ENCODE measurements at places on chromosomes 5 and 9.
A peak's percentile ranks its signal among the peaks of the same experiment; 100 is the strongest.

- DNase-seq, result no peak
These were observed 72.5 kb upstream of the SLC1A1 start for GRCh38 chr9:4417578-4418325.

DNA sequence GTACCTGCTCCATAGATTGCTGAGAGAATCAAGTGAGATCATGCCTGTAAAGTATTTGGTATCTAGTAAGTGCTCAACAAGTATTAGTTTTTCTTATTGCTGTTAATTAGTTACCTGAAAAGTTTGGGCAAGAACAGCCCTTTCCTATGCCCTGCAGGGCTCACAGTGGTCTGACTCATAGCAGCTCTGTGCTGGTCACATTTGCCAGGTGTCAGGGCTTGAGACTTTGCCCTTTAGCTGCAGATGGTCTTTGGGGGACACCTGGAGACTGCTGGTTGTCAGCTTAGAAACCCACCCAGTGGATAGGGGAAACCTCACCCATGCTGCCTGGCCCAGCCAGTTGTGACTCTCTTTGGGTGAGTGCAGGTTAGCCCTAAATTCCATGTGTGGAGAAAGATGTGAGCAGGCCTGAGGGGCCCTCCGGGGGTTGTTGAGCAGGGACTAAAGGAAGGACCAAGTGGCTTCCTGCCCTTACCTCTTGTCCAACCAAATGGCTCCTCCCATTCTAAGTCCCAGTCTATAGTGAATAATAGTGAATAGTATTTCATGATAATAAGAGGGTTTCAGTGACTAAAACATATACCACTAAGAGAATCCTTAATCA lies 9.0 kb downstream of the COL27A1 start:
- DNase-seq, result no peak

- no peak for DNase-seq
These were observed 70.7 kb downstream of the RFX3 start for GRCh38 chr9:3455094-3455493.

- no peak for DNase-seq
These were observed 20.7 kb upstream of the MOCS2 start for GRCh38 chr5:53130266-53130665.

DNA sequence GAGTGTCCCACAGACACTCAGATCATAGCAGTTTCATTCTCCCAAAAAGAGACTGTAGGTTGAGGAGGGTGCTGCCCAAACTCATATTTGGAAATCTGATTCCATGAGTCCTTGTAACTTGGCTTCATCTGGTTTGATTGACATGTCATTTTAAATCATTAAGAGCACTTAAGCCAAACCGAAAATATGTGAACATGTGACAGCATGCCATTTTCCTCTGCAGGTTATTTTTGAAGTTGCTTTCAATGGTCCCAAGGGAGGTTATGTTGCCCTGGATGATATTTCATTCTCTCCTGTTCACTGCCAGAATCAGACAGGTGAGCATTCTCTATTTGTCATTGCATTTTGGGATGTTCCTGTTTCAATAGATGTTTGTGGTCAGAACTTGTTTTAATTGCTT lies 87.6 kb downstream of the MAMDC2 start:
- DNase-seq, result peak; percentile 93

GRCh38 chr5:140340605-140341121 lies 5.7 kb downstream of the HBEGF start:
- no peak for DNase-seq

DNA sequence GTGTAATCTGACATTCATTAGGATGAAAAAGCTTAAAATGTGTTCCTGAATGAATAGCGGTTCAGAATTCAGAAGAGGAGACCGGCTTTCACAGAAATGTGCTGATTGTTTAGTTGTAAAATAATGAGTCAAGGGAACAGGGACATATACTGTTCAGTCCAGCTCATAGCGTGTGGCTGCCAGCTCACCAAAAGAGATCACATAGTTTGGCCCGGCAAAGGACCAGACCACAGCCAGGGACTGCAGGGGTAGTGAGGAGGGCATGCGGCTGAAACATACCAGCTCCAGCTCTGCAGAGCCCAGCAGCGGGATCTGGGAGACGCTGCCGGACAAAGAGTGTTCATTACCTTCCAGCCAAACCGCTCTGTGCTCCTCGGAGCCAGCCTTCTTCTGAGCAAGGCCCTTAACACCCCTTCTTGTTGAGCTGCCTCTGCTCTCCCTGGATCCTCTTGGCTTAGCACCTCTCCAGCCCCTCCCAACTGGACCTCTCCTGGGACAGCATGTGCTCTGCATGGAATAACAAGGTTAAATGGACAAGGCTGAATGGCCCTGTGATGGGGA lies 116.8 kb upstream of the CNTLN start:
- no peak for DNase-seq

DNA sequence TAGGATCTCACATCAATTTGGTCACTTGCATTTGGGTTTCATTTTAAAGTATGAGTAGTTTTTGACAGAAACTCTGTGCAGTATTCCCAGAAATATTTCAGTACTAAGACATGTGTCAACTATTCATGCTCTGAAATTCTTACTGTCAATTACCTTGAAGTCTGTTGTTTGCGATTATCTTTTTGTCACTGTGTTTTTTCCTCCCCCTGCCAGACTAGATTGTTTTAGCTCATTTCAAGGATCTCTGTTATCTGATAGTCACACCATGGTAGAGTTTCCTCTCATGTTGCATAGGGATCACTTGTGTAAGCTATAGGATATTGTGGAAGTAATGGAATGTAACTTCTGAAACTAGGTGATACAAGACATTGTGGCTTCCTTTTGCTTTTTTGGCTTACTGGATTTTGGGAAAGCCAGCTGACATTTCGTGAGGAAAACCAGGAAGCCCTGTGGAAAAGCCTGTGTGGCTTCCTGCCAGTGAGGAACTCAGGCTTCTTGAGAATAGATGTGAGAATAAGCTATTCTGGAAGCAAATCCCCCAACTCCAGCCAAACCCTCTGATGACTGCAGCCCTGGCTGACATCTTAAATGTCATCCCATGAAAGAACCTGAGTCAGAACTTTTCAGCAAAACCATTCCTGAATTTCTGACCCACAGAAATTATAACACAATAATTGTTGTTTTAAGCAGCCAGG lies 122.2 kb downstream of the FGF10 start:
- no peak for DNase-seq

- peak; percentile 24 for DNase-seq
These were observed 69.1 kb downstream of the ARRDC3 start for GRCh38 chr5:91313757-91314673.

- no peak for DNase-seq
These were observed 9.2 kb downstream of the ARPC5L start for GRCh38 chr9:124871156-124871561.

GRCh38 chr9:106038266-106039001 lies 344.1 kb downstream of the TMEM38B start:
- DNase-seq, result no peak

- no peak for DNase-seq
These were observed 19.3 kb downstream of the SRP19 start for GRCh38 chr5:112880219-112880964.

GRCh38 chr9:71243951-71244350 lies 122.5 kb upstream of the TRPM3 start:
- DNase-seq, result no peak

DNA sequence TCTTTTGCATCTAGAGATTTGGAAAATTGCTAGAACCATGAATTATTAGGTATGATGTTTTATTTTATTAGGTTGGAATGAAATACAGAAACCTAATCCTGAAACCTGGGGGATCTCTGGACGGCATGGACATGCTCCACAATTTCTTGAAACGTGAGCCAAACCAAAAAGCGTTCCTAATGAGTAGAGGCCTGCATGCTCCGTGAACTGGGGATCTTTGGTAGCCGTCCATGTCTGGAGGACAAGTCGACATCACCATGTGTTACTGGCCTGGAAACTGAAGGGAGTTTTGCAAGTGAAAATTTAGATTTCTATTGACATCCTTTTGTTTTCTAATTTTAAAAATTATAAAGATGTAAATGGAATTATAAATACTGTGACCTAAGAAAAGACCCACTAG lies 100.7 kb downstream of the NLN start:
- DNase-seq, result no peak

DNA sequence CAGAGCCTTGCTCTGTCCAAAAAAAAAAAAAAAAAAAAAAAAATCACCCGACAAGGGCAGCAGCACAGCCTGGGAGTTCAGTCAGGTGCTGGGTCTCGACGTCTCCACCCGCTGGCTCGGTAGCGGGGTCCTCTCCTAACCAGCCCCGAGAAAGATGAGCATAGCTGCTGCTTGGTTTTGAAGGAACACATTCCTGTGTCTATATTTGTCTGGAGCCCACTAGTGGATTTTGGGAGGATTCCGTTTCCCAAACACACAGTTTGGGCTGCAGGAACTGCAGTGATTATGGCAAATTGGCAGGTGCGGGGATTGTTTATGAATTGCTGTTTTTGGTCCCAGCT lies 1.2 kb downstream of the OTULINL start:
- DNase-seq, result no peak

DNA sequence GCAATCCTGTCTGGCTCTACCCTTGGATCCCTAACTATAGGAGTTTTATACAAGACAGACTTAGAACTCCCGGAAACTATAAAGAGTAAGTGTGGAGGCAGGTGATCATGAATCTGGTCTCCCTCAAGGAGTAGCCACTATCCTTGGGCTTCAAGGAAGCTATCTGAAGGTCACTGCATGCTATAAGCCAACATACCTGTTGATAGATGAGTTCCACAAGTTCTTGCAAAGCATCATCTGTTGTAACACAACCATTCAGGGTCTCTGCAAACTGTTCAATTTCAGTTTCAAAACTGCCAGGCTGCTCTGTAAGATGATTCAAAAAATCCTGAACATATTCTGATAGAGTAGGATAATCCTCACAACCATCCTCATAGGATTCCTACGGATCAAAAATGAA lies 9.3 kb downstream of the PAIP1 start:
- no peak for DNase-seq

DNA sequence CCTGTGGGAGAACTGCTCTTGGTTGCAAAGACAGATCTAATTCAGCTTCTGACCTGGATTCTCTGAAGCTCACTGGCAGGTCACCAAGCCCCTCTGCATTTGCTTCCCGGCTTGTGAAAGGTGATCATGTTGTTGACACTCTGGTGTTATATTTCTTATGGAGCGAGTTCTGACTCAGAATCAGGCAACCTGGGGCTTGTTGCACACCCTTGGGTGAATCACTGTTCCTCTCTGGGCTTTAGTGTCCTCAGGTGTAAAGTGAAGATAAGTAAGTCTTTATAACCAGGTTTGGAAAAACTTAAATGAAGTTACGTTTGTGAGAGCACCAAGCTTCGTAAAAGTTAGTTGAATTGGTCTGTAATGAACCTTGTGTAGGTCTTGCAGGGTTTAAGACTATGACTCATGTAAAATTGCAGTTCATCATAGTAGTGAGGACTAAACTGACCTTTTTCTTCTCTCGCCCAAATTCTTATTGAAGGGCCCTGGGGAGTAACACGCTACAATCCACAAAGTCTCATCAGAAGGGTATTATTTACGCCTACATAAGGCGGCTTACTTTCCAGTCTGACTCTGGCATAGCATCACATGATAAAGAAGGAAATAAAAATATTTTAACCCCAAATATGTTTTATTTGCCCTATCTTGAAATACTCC lies 218.6 kb downstream of the TMEM38B start:
- peak; percentile 45 for DNase-seq

DNA sequence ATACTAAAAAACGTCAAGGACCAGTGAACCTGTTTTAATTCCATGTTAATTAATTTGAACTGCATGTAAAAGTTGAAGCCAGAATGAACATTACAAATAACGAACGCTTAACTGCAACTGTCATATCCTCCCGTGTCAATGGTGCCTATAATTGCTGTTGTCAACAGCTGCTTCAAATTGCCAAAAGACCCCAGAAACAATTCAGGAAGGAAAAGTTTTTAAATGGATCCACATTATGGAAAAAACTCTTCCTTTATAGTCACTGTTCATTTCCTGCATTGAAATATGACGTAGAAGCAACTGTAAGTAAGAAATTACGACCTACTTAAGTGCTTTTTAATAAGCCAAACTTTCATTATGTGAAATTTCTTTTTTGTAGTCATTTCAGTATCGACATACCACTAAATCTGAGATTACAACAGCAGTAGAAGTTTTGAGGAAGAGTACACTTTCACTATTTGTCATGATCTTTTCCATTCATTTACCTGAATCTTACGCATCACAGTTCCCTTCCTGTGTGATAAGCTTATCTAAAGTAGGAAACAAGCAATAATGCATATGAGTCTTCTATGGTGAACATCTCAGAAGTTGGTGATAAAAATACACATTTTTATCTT lies 37.8 kb downstream of the MEF2C start:
- DNase-seq, result no peak

- DNase-seq, result no peak
These were observed 6.7 kb upstream of the OR1N2 start for GRCh38 chr9:122546196-122546595.

GRCh38 chr9:8652255-8652654 lies 852.7 kb upstream of the DMAC1 start:
- DNase-seq, result no peak

GRCh38 chr9:98097836-98098235 lies 21.2 kb downstream of the TRIM14 start:
- no peak for DNase-seq

- no peak for DNase-seq
These were observed 9.0 kb downstream of the OR1J1 start for GRCh38 chr9:122468735-122469134.

DNA sequence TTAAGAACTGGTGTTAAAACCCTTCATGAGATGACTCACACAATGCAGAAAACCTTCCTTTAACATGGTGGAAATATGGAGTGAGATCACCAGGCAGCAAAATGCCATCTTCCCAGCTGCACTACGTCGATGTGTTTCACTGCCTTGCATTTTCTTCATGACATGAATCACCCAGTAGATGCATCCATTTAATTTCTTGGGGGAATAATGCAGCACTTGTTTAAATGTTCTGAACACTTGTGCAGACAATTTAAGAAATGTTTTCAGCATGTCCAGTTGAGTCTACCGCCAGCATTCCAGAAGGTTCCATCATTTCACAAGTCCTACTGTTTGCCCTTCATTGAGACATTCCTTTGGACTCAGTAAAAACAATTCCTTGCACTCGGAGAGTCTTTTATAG lies 81.6 kb downstream of the ADAMTS16 start:
- no peak for DNase-seq

DNA sequence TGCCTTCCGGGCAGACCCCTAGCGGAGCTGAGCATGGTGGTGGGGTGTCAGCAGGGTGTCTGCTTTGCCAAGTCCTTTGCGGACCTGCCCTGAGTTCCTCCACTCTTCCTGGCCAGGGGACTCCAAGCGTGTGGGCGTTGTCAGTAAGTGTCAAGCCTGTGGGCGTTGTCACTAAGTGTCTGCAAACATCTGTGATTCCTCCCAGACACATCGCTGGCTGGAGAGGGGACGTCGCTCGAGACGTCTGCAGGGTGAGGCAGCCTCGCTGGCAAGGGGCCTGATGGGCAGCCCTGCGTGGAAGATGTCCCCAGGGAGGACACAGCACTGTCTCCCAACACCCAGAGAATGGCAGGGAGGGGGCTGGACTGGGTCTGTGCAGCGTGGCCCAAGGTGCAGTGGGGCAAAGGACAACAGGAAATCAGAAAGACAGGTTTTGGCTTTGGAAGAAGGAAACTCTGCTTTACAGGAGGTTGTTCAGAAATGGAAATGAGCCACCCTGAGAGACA lies 28.8 kb downstream of the ADAMTSL2 start:
- peak; percentile 34 for DNase-seq

- DNase-seq, result no peak
These were observed 50.2 kb downstream of the RICTOR start for GRCh38 chr5:39024005-39024404.

- DNase-seq, result no peak
These were observed 18.7 kb downstream of the ADAMTSL1 start for GRCh38 chr9:18492612-18493011.

Data from NCI-H2171 (cell line).